ENCODE measurements at places on chromosomes 11 and 22.

GRCh38 chr11:114285599-114285998 is 10.6 kb upstream of the NNMT start:
- no peak for DNase-seq

DNA sequence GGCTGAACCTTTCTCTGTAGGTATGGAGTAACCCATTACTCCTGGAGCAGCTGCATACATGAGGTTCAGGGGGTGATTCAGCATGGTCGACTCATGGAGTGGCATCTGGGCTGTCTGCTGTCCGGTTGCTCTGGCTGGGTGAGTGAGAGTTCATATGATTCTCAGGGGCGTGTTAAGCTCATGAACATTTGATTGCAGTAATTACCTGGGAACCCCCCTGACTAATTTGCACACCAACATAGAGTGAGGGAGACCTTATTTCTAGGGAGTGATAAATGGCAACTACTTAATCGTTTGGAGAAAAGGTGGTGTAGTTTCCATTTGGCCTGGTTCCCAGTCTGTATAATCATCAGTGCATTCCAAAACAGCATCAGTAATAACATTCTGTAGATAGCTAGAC is 661.9 kb downstream of the ETS1 start:
- DNase-seq = no peak

GRCh38 chr11:64170419-64170818 is 4.5 kb upstream of the MACROD1 start:
- no peak for DNase-seq

GRCh38 chr22:48595511-48595905 is 1232.2 kb downstream of the BRD1 start:
- no peak for DNase-seq

DNA sequence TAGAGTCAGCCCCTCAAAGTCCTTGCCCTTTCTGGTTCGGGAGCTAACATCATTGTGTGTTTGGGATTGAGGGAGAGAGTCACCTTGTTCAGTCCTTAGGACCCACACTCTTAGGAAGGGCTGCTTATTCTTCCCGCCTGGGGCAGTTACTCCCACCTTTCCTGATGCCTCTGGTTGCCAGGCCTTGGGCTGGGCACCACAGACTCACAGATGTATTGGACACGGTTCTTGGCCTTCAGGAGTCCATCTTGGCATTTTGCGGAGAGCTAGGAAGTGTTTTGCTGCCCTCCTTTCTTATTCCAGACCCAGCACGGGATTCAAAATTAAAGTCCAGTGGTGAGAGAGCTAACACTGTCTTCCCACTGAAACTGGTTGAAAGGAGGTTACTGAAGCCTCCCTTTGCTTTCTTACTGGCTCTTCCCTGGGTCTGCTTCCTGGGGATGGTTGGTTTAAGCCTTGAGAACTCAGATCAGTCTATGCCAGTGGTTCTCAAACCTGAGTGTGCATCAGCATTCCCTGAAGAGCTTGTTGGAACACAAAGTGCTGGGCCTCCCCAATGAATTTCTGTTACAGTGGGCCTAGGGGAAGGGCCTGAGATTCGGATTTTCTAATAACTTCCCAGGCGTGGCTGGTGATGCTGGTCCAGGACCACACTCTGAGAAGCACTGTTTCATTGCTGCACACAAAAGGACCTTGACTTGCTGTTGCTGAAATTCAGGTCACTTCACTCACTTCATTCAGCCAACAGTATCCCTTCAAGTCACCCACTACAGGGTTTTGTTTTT is 1.4 kb downstream of the OSBP2 start:
- no peak for DNase-seq

- no peak for DNase-seq
These were observed 29.0 kb upstream of the NAP1L4 start for GRCh38 chr11:3021125-3021524.

DNA sequence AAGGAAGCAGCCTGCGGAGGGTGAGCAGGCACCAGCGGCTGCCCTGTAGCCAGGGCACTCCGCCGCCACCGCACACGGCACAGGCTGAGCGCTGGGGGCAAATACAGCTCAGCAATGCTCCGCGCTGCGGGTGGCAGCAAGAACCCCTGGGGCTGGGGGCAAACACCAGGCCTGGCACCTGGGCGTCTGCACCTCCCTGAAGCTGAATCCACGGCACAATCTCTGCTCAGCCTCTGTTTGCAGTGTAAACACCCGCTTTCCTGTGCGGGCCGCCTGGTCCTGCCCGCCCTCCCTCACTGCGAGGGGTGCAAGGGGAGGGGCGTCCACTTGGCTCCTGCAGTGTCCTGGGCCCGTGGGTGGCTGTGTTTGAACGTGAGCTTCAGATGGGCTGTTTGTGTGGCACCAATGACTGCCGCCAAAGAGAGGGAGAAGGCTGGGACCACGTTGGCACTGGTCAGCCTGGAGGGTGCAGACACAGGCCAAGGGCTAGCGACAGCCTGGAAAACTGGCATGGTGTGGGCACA is 14.8 kb upstream of the MPPED1 start:
- DNase-seq = no peak

- DNase-seq = peak; percentile 44
These were observed 12.7 kb downstream of the TMEM41B start for GRCh38 chr11:9301720-9302119.

DNA sequence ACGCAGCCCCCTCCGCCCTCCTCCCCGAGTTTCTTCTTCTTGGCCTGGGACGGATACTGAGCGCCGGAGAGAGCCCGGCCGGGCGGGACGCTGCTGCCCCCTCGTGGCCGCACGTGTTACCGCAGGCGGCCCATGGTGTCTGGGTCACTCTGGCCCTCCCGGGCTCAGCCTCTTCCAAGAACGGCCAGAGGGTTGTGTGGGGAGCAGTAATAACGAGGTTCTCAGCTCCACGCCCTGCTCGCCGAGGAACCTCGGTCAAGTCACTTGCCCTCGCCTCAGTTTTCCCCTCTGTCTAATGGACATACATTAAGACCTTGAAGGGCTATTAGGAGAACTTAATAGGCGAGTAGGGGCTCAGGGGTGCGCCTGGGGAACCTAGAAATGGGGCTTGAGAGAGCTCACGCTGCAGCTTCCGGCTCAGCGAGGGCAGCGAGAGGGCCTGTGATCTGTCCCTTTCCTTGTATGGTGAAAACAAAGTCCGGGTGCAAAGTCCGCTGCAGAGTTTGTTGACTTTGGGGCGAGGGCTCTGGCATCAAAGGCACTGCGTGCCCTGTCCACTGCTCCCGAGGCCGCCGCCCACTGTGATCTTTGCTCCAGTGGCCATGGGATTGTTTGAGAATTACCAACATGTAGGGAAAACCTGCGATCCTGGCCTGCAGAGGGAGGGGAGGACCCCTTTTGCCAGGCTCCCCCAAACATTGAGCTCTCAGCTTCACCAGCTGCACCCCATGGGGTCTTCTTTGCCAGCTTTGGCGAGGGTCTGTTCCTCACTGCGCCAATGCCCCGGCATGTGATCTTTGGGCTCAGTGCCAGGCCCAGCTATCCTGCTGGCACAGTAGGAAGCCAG is 14.4 kb upstream of the LRP5 start:
- DNase-seq = peak; percentile 84

DNA sequence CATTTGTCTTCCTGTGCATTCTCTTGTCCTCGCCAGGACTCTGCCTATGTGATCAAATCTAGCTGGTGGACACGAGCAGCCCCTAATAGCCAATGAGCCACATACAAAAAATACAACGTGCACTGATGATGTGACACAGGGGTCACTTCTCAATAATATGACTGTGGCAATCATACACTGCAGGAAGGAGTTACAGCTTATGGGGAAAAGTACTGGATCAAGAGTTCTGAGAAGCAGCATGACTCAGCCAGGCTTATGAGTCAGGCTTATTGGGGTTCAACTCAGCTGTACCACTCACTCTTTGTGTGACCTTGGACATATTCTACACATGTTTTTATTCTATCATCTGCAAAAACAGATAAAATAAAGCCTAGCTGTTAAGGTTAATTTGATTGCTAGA is 889.4 kb upstream of the TENM4 start:
- DNase-seq = no peak

DNA sequence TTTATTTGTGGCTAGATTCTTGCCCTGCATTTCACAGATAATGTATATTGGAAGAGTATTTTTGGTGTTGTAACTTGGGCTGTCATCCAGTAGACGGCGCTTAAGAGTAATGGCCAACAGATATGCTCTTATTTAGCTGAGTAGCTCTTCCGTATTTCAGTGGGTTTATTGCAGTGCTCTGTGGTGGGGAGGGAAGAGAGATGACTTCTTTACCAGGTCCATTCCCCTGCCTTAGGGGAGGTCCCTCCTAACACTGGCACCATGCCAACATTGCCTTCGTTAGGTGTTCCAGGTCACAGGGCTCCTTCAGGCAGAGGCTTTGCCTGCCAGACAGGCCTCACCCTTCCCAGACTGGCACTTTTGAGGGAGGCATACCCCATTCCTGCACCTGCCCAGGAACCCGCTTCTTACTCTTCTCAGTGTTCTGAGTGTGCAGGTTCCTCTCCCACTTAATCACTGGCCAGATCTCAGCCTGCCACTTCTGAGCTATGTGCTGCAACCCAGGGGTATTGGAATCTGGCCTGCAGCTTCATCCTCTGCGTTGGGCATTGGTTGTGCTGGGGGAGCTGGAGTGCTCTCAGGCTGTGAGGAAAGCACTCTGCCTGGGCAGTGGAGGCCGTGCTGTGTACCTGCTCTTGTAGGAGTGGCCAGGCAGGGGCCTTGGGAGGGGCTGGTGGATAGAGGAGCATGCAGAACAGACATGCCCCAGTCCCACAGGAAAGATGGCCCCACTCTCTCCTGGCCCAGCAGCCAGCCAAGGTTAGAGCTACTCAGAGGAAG is 29.4 kb upstream of the SLN start:
- DNase-seq = peak; percentile 57

- peak; percentile 5 for DNase-seq
These were observed 81.9 kb upstream of the HEPHL1 start for GRCh38 chr11:93939084-93939760.

DNA sequence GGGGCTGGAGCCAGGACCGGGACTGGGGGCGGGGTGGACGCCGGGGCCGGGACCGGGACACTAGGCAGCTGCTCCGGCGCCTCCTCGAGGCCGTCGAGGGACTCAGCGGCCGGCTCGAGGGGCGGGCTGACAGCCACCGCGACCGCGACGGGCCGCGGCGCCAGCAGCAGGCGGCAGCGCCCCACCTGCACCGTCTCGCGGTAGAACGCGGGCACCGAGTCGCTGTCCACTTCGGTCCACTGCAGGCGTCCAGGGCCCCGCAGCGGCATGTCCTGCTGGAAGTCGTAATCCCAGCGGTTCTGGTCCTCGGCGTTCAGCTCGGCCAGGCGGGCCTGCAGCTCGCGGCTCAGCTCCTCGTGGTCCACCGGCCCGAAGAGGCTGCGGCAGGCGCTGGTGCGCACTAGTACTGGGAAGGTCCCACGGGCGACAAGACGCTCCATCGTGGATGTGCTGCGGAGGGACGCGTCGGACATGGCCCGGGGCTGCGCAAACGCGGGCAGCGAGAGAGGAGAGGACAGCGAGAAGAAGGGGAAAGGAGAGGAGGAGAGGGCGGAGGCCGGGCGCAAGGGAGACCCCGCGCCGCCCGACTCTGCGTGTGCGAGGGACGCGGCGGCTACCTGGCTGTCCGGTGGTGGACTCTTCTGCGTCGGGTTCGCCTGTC is 428 bp downstream of the CDKN1C start:
- peak; percentile 51 for DNase-seq

- no peak for DNase-seq
These were observed 149.7 kb upstream of the CADM1 start for GRCh38 chr11:115653926-115654325.

DNA sequence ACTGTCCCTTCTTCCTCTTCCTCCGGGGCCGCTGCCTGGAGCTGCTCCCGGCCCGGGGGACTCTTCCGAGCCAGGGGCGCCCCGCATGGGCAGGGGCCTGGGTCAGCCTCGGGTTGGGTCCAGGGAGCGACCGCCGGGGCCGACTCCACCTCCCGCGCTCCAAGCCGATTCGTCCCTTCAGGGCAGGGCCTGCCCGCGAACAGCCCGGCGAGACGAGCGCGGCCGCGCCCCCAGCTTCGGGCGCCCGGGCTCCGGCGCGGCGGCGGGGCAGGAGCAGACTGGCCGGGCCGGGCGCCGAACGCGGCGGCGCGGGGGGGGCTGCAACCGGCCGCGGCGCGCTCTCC is at the start of gene LARGE1:
Gene LARGE1, minus strand, starts transcription at position 280 of the 344 bp plus-strand sequence.
- DNase-seq = peak; percentile 1

GRCh38 chr11:100816823-100817222 is 129.7 kb downstream of the ARHGAP42 start:
- DNase-seq = no peak

- no peak for DNase-seq
These were observed 5.6 kb downstream of the GATD1 start for GRCh38 chr11:771617-772204.

GRCh38 chr11:5348551-5349194 is 2.6 kb upstream of the OR51B6 start:
- DNase-seq = no peak

DNA sequence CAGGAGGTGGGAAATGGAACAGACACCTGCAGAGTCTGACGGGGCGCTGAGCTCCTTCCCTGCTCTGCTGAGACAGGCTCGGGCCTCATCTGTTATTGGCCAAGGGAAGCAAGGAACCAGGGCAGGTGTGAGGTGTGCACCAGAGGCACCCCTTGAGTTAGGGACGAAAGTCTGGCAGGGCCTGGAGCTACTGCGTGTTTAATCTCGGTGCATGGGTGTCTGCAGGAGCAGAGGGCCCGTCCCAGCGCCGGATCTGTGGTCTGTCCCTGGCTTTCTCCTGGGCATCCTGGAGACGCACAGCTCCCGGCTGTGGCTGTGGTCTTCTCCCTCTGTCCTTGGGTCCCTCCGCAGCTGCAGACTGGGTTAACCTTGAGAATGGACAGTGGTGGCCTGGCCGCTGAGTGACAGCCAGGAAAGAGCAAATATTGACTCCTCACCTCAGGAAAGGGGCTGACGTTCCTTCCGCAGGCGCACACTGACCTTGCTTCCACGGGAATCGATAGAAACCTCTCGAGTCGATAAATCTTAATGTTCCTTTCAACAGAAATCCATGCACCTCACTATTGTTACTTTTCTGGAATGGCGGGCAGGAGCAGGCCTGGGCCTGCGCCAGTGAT is 975.6 kb downstream of the BRD1 start:
- DNase-seq = no peak

DNA sequence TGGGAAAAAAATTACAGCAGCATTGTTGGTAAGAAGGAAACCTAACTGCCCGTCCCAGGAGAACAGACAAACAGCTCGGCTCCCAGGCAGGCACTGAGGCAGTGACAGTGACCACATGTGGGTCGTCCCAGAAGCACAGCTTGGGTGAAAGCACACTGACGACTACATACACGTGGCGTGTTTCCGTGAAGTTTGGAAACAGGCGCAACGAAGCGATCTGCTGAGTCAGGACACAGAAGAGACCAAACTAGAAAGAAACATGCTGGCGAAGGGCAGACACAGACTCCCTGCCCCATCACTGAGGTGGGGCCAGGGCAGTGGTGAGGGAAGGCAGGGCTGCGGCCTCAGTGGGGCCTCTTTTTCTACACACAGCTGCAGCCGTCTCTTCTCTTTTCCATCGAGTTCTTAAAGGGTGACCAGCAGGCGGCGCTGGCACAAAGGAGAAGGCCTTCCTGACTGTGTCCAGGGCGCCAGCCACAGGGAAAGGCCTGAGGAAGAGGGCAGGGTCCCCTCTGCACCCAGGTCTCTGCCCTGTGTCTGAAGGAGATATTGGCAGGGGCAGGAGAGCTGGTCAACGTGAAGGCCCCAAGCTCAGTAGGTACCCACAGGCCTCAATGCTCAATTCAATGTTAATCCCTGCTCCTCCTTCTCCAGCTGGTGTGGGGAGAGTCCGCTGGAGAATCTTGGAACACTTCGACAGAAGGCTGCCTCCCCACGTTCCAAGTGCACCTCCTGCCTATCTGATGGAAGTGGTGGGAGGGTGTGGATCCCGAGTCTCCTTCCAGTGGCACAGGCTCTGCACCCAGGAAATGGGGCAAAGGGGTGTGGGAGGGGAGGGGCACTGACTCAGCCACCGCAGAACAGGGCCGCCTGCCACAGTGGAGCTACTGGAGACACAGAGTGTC is 19.9 kb downstream of the CARS1 start:
- peak; percentile 78 for DNase-seq

Data from inflammatory macrophage (primary cell).